Activated T-helper 17 cell treated with anti-CD3 and anti-CD28 coated beads, Interleukin-2, amount 50 U/mL, for 72 hours (primary cell): ENCODE measurements at places on chromosomes 7 and 10. TPM values are rescaled to one million over a fixed set of nuclear protein-coding genes. Genes with fewer than 3 reads are reported as not detected.

DNA sequence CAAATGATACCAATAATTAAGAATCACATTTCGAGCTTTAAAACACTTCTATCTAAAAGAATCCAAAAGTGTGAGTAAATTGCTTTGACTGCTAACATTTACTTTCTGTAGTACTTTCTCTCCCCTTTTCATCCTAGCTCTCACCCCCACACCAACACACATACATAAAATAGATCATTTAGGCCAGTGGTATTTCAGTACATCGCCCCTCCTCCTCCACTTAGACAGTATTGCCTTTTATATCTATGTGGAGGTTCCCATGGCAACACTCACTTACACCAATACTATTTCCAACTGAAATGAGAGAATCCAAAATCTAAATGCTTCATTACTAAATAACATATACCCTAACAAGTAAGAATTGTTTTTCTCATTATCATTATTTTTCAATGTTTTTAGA lies 58.9 kb downstream of the HIBADH start:
- ATAC-seq = no peak

DNA sequence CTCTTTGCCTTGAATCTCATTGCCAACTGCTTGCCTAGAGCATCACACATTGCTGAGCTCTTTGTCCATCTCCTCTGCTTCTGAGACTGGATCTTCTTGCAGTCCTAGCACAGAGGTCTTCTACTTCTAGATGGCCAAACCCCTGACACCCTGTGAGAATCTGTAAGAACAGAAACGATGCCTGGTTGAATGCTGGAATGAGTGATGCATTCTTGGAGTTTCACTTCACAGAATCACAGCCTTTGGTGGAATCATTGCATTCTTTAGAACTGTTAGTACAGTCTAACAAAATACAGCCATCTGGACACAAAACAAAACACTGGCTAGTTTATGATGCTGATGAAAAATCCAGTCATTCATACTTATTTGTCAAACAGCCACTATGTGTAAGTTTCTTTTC lies 141.7 kb upstream of the ITGB1 start:
- ATAC-seq = peak; percentile 78

GRCh38 chr7:128145191-128145590 lies 95.9 kb upstream of the LEP start:
- no peak for ATAC-seq

DNA sequence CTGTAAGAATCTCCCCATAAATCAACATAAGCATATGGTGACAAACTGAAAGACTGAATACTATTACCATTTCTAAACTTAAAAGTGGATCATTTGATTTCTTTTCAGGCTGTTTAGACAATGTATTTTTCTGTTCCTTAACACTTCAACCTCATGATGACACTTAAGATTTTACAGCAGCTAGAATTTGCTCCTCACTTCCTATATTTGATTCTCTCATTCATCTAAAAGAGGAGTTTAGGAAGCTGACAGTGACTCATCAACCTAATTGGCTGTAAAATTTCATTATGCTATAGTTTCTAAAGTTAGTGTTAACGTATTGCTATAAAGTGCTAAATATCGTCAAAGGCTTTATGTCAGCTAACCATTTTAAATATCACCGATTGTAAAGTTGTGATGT lies 478.7 kb downstream of the GRM8 start:
- no peak for ATAC-seq

- peak; percentile 18 for ATAC-seq
Observed at GRCh38 chr7:127652333-127653248, 597 bp downstream of the SND1 start.

- no peak for ATAC-seq
Observed at GRCh38 chr10:116287906-116288501, 15.0 kb upstream of the GFRA1 start.

- no peak for ATAC-seq
Observed at GRCh38 chr7:112366886-112367285, 83.4 kb upstream of the IFRD1 start.

DNA sequence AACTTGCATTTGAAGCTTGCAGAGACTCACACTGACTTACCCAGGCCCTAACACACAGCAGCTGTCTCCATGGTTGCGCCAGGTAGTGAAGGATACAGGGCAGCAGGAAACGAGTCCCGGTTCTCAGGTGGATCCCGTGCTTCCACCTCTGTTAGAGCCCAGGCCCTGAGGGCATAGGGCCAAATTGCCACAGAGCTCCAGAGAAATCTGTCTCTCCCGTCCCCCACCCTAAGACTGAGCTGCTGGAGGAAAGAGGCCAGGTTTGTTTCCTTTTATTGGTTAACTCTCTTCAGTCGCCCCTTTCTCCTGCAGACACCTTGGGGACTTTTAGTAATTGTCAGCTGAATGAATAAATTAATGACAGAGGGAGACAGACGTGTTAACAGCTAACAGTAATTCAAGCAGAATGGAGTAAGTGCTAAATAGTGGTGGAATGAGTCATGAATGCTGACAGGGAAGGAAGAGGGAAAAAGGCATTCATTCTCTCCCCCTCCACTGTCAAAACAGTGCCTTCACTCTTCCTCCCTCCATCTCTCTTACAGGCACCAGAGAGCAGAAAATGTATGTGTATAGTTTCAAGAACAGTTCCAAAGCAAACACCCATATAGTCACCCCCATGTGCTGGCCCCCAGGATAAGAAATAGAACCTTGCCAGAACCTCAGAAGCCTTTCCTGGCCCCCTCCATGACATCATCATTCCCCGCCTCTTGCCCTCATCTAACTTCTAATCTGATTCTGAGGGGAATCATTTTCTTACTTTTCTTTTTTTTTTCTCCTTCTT lies 16.8 kb upstream of the DLG5 start:
- peak; percentile 24 for ATAC-seq

- no peak for ATAC-seq
Observed at GRCh38 chr10:116141855-116142254, 131.2 kb downstream of the GFRA1 start.

DNA sequence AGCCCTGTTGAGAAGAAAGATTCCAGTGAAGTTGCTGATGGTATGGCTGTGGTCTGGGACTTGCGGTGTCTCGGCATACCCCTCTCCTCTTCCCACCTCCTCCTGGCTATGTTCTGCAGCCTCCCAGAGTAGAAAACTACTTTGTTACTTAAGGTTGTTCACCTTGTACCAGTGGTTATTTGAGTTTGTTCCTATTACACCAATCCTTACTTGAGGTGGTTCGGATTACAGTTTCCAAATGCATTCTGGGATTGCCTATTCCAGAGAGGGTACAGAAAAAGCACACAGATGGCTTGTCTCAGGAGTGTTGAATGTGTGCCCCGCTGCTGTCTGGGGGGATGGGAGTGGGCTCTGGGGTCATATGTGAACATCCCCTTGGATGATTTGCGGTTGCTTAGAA lies 6.8 kb upstream of the ZNF783 start:
- ATAC-seq = no peak

DNA sequence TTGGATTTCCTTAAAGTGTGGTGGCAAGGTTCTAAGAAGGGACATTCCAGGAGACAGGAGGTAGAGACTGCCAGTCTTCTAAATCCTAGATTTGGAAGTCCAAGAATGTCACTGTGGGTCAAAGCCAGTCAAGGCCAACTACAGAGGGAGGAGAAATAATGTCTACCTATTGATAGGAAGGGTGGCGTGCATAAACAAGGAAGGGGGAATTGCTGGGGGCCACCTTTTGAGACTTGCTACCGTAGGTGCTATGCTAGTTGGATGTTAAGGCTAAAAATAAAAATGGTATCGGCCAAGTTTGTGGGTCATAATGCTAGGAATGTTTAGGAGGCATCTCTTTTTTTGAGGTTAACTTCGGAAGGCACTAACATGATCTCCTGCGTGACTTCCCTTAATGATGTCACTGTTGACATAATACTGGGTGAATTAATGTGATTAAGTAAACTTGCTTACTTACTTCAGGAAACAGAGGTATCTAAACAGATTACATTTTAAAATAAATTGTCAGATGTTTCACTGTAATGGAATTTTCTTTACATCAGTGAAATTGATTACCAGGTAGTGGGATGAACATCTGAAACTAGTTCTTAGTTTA lies 4.8 kb downstream of the BTRC start:
- ATAC-seq = no peak

- ATAC-seq = peak; percentile 95
Observed at GRCh38 chr10:31707093-31708039, 221.3 kb downstream of the ARHGAP12 start.

DNA sequence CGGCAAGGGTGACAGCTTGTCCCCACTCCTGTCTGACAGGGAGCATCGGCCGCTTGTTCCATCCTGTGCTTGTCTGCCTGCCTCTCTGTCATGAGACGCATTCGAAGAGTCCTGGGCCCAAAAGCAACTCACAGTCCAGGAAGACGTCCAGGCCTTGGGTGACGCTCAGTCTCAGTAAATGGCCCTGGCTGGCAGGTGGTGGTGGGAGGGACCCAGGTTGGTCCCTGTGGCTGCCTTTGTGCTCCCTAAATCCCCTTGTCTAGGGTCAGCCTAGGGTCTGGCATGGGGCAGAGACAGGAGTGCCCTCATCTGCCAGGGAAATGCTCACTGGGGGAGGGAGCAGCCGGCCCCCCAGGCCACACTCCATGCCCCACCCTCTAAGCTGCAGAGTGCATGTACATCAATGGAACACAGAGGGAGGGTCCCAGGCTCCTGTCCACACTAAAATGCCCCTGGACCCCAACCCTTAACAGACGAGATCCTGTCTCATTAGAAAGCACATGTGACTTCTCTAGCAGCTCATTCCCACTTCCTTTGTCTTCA lies 295.2 kb upstream of the ZNF32 start:
- ATAC-seq = no peak

DNA sequence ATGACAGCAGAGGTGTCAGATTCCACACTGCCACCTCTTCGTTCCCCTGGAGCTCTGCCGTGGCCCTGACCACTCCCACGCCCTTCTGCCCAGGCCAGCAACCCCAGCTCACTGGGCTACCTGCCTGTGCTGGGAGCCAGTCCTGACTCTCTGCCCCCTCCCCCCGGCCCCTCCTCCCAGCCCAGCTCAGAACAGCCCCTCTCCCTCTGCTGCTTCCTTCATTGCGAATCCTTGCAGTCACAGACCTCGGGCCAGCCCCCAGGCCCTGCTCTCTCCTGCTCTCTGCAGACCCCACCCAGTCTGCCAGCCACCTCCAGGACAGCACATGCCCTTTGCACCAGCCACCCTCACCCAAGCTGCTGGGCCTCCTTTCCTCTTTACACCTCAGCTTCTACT lies 60.4 kb downstream of the TCERG1L start:
- no peak for ATAC-seq

GRCh38 chr7:7099584-7100014 lies 82.7 kb upstream of the C1GALT1 start:
- ATAC-seq = no peak

Gene CCZ1
- total RNA-seq = 133 TPM

Gene SFXN3
- total RNA-seq = 45.9 TPM

Gene ZNF736
- 22.8 TPM for total RNA-seq

Gene CYP3A7
- total RNA-seq = not detected

Gene RSPH10B2
- total RNA-seq = 0.95 TPM
